Lower leg skin (tissue), 4 donors: ENCODE measurements at places on chromosomes 3 and 15. TPM values are rescaled to one million over a fixed set of nuclear protein-coding genes. Genes with fewer than 3 reads are reported as not detected.

GRCh38 chr3:177983320-177983719, 552.9 kb upstream of the KCNMB2 start:
- no peak for DNase-seq

- no peak for DNase-seq
Observed at GRCh38 chr3:162718697-162719096, 1222.1 kb downstream of the OTOL1 start.

THBS1 gene
- total RNA-seq: 84.7 TPM

LEKR1 gene
- total RNA-seq: 0.89 TPM

- no peak for DNase-seq
Observed at GRCh38 chr3:18308096-18308650, 117.0 kb downstream of the SATB1 start.

SOX2 gene
- 1.1 TPM for total RNA-seq

DNA sequence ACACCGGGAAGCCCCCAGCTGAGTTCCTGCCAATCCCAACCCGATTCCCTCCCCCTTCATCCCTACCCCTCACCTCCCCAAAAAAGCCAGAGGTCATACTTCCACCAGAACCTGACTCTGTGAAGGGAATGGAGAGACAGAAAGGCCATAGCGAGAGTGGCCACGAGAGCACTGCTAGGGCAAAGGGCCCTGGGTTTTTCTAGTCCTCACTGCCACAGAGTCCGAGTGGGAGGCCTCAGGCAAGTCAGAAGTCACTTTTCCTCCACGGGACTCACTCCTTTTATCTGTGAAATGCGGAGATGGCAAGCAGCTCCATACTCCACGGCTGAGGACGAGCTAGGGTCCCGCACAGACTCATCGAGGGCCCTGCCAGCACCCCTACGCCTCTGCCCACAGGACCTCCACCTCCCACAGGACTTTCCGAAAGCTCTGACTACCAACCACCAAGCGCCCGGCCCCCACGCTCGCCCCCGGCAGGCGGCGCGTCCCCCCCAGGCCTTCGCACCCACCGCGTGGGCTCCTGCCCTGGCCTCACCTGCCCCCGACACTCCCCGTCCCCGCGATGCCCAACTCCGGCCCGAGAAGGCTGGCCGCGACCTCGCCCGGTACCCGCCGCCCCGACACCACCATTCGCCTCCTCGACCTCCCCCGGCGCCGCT, 792 bp downstream of the ATP13A3 start:
- DNase-seq: no peak

GRCh38 chr3:12423918-12424630, 60.2 kb upstream of the TSEN2 start:
- no peak for DNase-seq

MST1R gene
- total RNA-seq: 29.7 TPM

- no peak for DNase-seq
Observed at GRCh38 chr3:25125201-25125600, 302.9 kb upstream of the RARB start.

DNA sequence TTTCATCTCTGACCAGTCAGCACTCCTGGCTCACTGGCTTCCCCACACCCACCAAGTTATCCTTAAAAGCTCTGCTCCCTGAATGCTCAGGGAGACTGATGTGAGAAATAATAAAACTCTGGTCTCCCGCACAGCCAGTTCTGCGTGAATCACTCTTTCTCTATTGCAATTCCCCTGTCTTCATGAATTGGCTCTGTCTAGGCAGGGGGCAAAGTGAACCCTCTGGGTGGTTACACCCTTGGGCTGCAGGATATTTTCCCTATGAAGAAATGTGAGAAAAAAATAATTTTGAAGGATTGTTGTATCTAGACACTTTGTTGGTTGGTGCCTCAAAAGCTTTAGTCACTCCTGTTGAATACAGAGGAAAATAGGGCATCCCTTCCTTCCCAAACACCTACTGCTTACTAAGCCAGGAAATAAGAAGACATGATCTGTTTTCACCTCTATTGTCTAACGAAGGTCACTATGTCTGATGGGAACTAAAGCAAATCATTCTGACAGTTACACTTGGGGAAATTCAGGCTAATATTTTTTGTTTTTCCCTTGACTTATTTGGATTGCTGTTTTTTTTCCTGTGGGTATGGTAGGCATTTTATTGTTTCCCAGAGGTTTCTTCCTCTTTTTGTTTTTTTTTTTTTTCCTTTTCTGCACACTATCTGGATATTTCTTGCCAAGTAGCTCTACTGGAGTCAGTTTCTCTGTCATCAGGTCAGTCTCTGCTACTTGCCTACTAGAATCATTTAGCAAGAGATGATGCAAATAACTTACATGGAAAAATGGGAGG, 15.3 kb upstream of the TNFSF10 start:
- no peak for DNase-seq

LIPH gene
- total RNA-seq: 17.2 TPM

CRYBG3 gene
- total RNA-seq: 27.9 TPM

- no peak for DNase-seq
Observed at GRCh38 chr3:120286465-120286864, 1.4 kb upstream of the GPR156 start.

- no peak for DNase-seq
Observed at GRCh38 chr3:176798680-176799079, 398.6 kb downstream of the TBL1XR1 start.

- no peak for DNase-seq
Observed at GRCh38 chr15:39721893-39722292, 60.7 kb downstream of the FSIP1 start.

DNA sequence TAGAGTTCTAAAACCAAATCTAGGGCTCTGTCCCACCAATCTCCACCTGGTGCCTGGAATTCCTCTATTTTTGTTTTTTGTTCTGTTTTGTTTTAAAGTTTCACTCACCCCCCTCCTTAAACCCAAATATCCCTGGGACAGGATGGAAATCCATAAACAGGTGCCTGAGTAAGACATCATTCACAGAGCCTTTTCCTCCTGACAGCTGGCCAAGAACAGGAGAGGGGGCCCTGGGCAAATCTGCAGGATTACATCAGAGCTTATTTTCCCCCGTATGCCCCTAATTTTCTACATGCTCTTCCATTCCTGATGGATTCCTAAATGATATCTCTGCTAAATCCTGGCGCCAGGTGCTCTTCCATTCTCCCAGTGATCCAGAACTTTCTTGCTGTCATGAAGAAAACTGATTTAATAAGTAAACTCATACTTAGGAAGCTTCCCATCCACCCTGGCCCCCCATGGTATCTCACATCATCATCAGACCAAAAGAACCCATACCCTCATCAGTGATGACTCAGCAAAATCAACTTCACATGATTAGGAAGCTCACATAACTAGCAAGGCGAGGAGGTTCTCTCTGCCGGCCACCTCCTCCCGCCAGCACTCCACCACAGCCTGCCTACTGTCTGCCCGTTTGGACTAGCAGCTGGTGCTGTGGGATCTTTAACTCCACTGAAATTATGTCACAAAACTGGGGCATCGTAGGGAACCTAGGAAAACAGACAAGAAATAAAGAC, 61.0 kb downstream of the LIPC start:
- peak; percentile 52 for DNase-seq

DNA sequence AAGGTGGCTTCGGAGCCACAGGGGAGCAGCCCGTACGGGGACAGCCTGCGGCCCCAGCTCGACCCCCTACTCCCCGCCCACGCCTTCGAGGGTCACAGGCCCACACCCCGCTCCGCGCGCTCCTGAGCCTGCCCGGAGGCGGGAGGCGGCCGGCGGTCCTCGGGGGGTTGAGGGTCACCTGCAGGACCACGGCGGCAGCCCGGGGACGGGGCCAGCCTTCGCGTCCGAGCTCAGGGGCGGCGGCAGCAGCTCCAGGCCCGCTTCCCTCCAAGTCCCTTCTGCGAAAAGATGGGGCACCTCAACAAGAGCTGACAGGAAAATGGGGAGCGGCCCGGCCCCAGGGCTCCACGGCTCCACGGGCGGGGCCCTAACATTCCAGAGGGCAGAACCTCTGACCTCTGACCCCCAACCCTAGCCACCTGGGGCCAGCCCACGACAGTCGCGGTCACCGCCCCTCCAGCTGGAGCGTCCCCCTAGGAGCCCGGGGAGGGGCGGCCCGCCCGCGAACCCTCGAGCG, 428 bp downstream of the LYSMD4 start:
- DNase-seq: peak; percentile 50

FBXW12 gene
- total RNA-seq: not detected

STRIT1 gene
- total RNA-seq: not detected

DNA sequence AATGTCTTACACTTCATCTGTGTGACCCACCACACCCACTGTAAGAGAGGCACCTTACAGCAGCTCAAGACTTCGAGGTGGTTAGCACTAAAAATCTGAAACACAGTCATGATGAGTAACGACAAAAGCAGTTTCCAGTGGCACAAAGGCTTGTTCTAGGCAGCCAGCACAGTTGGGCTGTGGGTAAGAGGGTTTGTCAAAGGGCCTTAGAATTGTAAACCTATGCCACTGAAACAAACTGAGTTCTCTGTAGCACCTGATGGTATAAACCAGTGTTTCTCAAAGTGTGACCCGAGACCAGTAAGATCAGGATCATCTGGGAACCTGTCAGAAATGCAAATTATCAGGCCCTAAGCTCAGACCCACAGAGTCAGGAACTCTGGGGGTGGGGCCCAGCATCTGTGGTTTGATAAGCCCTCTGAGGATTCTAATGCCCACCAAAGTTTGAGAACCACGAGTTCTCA, 36.5 kb downstream of the DAPK2 start:
- no peak for DNase-seq

DNA sequence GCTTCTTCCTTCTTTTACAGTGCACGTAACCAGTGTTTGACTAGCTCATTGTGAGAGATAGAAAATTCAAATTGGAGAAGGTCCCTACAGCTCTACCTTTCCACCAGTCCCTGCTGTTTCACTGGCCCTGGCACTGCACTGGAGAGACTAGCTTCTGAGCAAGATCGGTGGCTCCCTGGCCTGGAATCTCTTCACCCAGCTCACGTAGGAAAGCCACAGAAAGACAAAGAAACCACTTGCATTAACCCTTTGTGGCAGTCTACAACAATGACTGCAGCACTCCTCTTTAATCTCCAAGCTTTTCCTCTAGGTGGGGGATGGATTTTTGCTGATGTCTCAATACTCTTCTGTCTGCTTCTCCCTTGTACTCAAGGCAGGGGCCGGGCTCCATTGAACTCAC, 155.9 kb downstream of the PEX5L start:
- no peak for DNase-seq

DNA sequence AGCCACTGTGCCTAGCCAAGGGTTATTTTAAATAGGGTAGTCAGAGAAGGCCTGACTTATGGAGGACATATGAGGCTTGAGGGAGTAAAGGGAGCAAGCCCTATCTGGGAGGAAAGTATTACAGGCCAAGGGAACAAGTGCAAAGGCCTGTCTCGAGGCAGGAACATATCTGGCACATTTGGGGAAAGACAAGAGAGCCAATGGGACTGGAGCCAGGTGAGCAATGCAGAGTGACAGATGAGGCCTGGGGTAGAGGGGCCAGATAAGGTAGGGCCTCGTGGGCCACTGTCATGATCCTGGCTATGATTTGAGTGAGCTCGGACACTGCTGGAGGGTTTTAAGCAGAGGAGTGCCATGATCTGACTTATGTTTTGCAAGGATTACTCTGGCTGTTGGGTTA, 43.8 kb downstream of the DCP1A start:
- no peak for DNase-seq

- DNase-seq: no peak
Observed at GRCh38 chr3:117914540-117915100, 1120.0 kb downstream of the IGSF11 start.

- DNase-seq: peak; percentile 39
Observed at GRCh38 chr15:49645941-49646340, 25.1 kb downstream of the DTWD1 start.

GRCh38 chr3:103055021-103055520, 620.3 kb downstream of the ZPLD1 start:
- no peak for DNase-seq

DNA sequence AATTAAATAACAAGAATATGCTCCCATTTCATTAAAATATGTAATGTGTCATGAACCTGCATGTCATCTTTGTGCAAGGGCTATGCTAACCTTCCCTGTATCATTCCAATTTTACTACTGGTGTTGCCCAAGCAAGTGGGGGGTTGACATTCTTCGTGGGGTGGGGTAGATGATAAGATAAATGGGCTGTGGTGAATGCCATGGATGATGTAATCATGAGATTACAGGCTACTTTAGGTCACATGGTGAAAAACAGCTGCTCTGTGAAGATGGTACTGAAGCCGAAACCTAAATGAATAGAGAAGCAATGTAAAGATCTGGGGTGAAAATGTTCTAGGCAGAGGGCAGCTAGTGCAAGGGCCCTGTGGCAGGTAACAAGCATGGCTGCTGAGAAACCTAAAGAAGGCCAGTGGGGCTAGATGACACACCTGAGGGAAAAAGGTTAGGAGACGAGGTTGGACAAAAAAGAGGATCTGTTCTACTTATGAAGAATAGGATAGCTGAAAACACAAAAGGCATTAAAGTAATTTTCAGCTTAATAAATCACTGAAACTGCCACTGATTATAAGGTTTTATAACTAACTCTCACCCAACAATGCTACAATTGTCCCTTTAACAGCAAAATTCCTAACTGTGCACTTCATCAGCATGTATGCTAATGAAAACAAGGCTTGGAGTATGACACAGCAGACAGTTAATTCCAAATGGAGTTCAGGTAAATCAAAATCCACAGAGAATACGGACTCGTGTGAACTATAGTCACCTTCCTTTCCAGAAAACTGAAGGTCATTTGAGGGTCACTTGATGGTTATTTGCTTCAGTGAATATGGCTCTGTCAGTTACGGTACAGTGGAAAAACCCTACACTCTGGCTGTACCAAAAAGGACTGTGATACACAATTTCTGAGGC, 35.0 kb downstream of the MTMR10 start:
- DNase-seq: no peak

DNA sequence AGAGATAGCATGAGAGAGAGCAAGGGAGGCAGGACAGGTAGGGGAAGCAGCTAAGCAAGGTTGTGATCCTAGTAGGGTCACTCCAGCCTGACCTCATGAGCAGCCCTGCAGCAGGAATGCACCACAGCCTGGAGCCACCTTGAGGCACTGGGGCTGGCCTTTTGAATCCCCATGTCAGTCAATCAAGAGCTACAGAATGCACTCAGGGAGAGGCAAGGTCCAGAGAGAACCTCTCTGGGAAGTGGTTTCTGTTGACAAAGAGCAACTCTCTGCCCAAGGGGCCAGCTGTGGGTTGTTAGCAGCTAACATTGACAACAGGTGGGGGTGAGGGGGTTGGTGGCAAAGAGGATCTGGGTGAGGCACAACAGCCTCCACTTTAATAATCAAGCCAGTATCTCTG, 54.6 kb downstream of the TRANK1 start:
- no peak for DNase-seq
